ENCODE measurements at places on chromosomes 1 and 21.

GRCh38 chr1:32918179-32918578 is 17.0 kb upstream of the TMEM54 start:
- no peak for DNase-seq

DNA sequence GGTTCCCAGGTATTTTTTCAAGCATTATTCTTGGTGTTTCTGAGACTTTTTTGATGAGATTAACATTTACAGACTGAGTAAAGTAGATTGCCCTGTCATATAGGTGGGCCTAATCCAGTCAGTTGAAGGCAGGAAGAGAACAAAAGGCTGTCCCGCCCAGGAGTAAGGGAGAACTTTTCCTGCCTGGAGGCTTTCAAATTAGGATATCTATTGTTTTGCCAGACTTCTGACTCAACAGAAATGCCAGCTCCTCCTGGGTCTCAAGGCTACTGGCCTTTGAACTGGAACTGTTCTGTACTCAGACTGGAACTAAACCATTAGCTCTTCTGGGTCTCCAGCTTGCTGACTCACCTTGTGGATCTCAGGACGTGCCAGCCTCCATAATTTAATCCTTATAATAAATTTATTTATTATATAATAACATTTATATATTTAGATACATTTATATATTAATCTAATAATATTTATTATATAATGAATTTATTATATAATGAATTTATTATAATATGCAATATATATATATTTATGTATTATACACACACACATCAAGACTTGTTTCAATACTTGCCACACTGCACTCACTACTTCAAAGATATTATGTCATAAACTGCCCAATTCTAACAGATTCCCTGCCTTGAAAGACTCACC is 510.8 kb upstream of the B3GALT2 start:
- no peak for DNase-seq

DNA sequence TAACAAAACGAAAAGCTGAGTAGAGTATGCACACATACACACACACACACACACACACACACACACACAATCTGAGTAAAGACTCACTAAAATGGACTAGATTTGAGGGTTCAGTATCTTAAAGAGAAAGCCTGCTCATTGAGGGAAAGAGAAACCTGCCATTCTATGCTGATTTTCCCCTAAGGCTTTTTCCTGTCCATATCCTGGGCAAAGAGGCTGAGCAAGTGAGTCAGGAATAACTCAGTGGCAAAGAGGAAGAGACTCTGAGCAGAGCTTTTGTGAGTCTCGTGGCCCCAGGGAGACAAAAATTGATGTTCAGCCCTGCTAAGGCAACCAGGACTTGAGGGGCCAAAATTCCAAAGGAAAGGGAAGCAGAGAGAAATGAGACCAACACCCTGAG is 37.3 kb upstream of the RUNX1 start:
- peak; percentile 46 for DNase-seq

GRCh38 chr1:57839526-57839925 is 415.7 kb upstream of the DAB1 start:
- no peak for DNase-seq

DNA sequence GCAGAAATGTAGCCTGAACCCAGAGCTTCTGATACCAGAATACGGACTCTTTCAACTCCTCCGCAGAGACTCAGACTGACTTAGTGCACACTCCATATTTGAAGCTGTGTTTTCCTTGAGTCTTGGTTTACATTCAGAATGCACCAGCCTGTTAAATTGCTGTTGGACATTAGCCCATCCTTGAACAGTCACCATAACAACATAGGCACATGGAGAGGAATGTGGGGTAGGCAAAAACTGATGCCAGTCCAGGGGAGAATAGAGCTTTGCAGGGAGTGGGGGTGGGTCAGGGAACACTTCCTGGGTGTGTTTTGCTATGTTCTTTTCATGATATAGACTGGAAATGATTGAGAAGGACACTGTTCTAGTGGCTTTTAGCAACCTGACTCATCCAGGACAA is 76.3 kb upstream of the CACNA1E start:
- DNase-seq = no peak

- DNase-seq = no peak
Measured at GRCh38 chr21:36145259-36145658, 10.4 kb downstream of the CBR3 start.

DNA sequence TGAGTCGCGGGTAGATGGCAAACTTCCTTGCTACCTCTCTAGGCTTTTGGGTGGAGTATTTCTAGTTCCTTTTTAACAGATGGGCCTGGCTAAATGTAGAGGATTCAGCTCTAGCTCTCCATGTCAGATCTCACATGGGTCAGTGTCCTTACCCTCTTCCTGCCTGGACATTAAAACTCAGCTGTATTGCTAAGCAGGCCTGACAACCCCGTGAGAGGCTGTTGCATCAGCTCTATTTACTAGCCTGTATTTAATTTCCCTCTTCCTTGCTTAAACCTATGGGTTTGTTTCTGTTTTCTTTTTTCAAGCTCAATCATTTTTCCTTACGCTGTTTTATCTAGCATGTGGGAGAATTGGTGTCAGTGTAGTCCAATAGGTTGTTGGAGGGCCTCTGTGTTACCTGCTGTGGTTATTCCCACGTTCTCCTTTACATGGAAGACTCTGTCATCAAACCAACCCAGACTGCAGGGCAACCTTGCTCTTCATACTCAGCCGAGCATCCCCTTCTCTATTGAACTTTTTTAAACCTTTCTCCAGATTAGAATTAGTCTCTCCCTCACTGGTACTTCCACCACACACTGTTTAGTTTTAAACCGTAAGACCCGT is 79.5 kb upstream of the BACH1 start:
- peak; percentile 49 for DNase-seq

DNA sequence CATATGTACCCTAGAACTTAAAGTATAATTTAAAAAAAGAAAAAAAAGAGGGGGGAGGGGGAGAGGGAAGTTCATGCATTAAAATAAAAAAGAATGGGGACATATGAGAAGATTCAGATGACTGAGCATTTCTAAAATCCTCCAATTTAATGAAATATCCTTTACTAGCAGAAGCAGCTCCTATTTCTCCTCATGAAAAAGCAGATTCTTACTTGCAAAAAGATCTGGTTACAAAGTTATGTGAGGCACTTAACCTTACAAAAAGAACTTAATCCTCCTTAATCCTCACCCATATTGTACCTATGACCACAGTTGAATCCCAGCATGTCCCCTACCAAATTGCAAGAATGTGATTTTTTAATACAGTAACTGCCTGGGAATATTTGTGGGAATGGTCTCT is 298.5 kb downstream of the SRGAP2C start:
- DNase-seq = peak; percentile 4

DNA sequence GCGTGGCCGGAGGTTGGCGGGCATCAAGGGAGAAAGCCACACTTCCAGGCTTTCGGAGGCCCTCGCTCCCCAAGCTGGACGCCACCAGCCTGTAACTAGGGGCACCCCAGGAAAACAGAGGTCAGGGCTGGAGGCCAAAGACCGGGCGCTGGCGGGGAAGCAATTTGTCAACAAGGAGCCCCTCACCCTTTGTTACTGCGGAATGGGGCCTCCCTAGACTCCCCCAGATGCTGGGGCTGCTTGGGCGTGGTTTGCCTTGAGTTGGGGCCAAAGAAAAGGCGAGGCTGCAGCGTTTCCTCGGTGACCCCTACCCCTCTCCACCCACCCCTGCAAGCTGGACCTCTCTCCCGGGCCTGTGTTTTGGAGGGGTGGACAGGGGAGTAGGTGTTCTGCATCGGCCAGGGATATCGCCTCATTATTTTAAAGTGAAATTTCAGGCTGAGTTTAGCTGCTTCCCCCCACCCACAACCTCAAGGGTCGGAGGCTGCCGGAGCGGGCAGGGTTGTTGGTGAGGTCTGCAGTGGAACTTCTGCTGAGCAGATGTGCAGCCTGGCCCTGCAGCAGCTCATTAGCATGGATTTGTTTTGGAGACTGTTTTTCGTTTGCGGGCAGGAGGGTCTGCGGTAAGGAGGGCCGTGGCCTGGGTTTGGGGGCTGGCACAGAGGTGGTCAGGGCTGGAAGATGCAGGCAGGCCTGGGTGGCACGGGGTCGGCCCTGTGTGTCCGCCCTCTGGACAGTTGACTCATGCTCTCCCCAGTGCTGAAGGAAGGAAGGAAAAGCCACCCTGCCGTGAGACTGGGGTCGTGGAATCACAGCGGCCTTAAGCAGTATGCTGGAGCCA is 1.5 kb downstream of the NBL1 start:
- DNase-seq = no peak

- DNase-seq = peak; percentile 69
Measured at GRCh38 chr1:182595641-182596240, 6.7 kb upstream of the RNASEL start.

DNA sequence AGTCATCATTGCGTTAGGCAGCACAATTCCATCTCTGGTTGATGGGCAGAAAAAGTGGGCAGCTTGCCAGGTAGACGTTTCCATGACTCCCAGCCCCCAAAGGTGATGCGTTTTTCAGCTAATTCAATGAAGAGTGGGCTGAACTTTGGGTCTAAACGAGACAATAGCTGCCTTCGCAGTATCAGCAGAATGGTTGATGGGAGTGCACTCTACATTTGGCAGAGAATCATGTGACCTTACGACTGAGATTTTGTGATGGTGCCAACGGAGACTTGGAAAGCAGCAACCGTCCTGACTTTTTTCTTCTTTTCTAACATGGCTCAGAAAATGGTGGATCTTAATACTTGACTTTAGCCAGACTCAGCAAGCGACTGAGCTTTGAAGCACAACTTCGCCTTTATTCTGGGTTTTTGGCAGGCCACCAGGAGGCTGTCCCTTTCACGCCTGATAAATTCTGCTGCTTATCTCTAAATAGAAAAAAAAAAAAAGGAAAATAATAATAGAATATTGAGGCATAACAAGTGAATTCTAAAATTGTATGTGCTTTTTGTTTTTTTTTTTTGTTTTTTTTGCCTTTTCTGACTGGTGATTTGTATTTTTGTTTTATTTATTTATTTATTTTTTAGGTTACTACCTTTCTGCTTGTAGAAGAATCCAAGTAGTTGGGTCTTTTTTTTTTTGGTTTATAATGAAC is 804.8 kb downstream of the USP25 start:
- peak; percentile 75 for DNase-seq

DNA sequence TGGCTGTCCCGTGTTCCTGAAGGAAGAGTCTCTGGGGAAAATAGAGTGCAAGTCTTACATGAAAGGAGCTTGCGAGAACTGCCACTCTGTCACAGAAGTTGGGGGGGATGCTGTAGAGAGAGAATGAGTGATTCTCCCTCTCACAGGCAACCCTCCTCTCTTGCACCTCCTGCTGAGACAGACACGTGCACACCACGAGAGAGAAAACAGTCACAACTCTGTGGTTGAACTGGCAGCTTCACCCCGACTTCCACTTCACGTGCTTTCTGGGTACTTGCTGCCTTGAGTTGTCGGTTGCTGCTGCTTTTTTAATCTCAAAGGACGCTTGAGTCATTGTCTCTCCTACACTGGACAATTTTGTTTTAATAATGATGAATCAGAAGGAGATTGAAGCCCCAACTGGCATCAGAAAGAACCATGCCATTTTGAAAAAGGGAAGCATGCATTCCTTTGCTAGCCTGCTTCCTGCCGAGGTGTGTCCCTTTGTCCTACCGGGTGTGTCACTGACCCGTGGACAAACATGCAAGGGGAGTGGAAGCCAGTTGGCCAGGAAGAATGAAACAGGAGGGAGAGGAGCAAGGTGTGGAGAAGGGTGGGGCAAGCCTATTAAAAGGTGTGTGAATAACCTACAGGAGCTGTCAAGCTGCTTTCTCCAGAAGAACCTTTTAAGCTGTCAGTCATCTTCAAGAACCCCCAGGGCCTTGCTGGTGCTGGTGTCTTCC is 164.2 kb downstream of the CACNA1E start:
- DNase-seq = peak; percentile 10

- DNase-seq = peak; percentile 29
Measured at GRCh38 chr1:172699111-172699510, 40.2 kb downstream of the FASLG start.

- peak; percentile 52 for DNase-seq
Measured at GRCh38 chr1:55375617-55376258, 160.6 kb upstream of the USP24 start.

GRCh38 chr1:12387641-12388040 is 157.8 kb downstream of the VPS13D start:
- no peak for DNase-seq

- no peak for DNase-seq
Measured at GRCh38 chr21:38951095-38951730, 145.5 kb downstream of the ETS2 start.

- peak; percentile 25 for DNase-seq
Measured at GRCh38 chr21:37373539-37373938, 7.0 kb downstream of the DYRK1A start.

- peak; percentile 55 for DNase-seq
Measured at GRCh38 chr1:206507284-206508129, at the start of gene RASSF5. Gene RASSF5, plus strand, starts transcription at chr1:206507531. Its CDS starts 72 bp downstream, at chr1:206507603.

GRCh38 chr1:199669916-199670315 is 357.6 kb upstream of the NR5A2 start:
- no peak for DNase-seq

GRCh38 chr1:238406098-238406860 is 515.6 kb upstream of the ZP4 start:
- DNase-seq = no peak

Measured in fibroblast of upper back skin (primary cell).